OCI-LY7 (cell line): ENCODE measurements at places on chromosomes 6 and 20. TPM values are rescaled to one million over a fixed set of nuclear protein-coding genes. Genes with fewer than 3 reads are reported as not detected.

The PRL gene
- total RNA-seq, result not detected in 2 replicates

The C6orf141 gene
- total RNA-seq, result not detected in 2 replicates

The RSPO3 gene
- total RNA-seq, result not detected in 2 replicates

The FGD2 gene
- total RNA-seq, result 45.7 and 48.6 TPM in 2 replicates

The ELOVL4 gene
- not detected in 2 replicates for total RNA-seq

The DEFB119 gene
- not detected in 2 replicates for total RNA-seq

The SLC12A5 gene
- 10.3 and 11.0 TPM in 2 replicates for total RNA-seq

The OLIG3 gene
- total RNA-seq, result not detected in 2 replicates

The TNFRSF6B gene
- total RNA-seq, result 1.0 TPM in 1 of 2 replicates, not detected in the other

The HACE1 gene
- total RNA-seq, result 22.1 and 24.9 TPM in 2 replicates

GRCh38 chr20:49676581-49677291 is 36.9 kb downstream of the B4GALT5 start:
- no peak for DNase-seq

DNA sequence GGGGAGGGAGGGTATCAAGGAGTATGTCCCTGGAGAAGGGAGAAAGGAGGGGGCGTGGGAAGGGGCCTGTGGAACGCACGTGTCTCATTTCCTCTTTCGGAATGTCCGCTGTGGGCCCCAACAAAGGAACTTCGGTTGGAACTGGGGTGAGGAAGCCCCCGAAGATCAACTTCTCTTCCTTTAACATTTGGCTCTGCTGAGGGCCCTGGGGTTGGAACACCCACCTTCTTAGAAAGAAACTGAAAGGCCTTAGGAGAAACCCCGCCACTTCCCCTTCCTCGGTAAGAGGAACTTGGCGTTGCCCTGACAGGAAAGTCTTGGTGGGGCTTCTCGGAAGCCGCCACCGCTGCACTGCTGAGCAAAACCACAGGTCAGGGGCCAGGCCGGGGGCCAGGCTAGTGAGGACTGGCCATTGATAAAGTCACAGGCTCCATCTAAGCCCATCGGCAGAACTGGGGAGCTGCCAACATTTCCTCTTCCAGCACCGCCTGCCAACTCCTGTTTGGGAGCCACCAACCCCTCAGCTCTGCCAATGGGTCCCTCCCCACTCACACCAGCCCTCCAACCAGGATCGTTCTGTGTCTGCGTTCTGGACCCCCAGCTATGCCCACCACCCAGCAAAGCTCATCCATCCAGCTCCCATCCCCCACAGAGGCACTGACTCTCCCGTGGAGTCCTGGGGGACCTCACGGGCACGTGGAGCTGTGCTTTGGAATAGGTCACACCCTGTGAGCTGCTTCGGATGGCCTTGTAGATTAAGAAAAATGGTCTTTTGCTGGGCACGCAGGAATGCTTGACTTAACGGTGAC is 44.8 kb downstream of the FGD2 start:
- peak; percentile 82 for DNase-seq

DNA sequence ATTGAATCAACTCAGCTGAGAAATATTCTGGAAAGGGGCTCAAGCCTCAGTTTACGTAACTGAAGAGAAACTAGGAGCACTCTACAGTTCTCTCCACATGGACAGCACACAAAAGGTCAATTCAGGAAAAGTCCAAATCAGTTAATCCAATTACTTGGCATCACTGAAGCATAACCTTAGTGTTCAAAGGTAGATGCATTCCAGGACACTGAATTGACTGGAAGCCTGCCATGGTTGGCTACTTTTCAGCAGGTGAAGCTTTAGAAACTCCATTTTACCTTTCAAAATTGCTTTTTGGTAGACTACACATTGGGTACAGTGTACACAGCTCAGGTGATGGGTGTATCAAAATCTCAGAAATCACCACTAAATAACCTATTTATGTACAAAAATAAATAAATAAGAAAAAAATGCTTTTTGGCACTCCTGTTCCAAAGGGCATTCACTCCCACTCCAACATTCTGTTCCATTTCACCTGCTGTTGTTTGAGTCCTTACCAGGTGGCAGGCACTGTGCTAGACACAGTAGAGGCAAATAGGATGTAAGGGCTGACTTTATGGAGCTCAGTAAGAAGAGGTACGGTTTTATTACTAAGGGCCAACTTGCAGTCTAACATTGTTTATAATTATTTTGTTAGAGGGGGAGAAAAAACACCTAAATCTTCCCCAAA is 153.4 kb downstream of the FAXC start:
- no peak for DNase-seq

DNA sequence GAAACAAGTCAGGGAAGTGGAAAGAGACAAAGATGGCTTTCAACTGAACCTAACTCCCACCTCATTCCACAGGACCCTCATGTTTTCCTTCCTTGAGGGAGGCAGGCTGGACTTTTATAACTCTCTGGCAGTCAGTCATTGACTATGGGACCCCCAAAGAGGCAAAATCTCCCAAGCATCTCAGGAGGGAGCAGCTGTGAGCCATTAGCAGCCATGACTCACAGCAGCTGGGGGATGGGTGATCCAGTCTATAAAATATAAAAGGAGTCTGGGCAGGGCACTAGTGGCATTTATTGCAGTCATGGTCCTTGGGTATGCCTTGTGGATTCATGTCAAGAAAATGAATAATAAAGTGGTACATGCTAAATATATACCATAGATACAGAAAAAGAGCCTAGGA is 387.0 kb upstream of the CHD6 start:
- no peak for DNase-seq

- DNase-seq, result no peak
Observed at GRCh38 chr6:7579851-7580250, 10.1 kb upstream of the SNRNP48 start.

DNA sequence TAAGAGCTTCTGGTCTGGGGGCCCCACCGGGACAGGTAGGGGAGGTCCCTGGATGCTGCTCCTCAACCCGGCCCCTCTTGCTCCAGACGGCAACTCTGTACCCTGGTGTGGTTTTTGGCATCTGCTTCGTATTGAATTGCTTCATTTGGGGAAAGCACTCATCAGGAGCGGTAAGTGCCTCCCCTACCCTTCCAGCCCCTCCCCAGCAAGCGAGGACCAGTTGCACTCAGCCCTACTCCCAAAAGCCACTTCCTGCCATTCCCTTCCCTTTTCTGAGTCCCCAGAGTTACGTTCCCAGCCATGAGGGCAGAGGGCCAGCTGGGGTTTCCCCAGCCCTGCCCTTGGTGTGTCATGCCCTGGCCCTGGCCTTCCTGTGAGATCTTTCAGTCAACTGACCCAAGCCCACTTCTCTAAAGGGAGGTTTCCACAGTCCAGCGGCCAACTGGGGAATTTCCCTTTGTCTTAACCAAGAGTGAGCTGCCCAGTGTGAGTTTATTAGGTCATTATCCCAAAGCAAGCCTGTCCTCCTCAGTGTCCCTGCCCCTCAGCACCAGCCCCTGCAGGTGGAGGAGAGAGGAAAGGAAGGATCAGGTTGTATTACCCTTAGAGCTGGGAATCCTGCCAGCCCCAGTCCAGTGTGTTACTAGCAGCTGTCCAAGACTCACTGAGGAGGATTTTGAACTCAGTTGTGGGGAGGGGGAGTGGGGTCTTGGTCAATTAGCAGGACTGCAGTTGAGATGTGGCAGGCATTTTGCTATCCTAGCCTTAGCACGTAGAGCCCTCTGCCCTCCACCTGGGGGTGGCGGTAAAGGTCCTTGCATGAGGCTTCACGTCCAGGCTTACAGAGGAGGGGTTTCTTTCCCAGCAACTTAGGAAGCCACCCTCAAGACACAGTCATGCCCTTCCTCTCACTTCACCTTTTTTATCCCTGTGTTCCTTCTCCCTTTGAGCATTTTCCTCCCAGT is 45.8 kb downstream of the TM9SF4 start:
- DNase-seq, result peak; percentile 57

GRCh38 chr20:36030149-36030548 is 61.8 kb downstream of the CNBD2 start:
- DNase-seq, result no peak

DNA sequence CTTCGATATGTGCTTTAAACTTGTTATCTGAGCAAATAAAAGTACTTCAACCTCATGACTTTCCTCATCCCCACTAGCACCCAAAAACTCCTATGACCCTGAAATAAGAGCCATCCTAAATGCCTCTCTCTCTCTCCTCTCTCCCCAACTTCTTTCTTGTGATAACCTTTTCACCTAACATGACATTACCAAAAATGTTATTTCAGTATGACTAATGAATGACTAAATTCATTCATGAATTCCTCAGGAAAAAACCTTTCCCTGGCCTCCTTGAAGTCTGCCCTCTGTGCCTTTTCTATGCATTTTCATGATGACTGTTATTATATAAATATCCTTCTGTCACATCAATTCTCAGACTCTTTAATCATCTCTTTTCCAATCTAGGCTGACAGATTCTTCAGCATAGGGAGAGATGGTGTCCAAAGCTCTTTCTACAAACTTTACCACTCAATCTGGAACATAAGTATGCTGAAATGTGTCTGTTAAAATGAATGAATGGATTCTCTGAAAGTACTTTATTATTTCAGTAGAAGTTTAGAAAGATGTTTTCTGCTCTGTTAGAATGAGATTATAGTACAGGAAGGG is 114.3 kb upstream of the GGTLC1 start:
- no peak for DNase-seq

- DNase-seq, result peak; percentile 28
Observed at GRCh38 chr20:5092765-5093339, 26.9 kb downstream of the PCNA start.

- no peak for DNase-seq
Observed at GRCh38 chr6:75333676-75334200, 49.1 kb upstream of the TMEM30A start.

GRCh38 chr6:53244399-53244931 is 95.8 kb upstream of the GCM1 start:
- DNase-seq, result peak; percentile 36

GRCh38 chr20:57710841-57711240 is 1.0 kb upstream of the PMEPA1 start:
- no peak for DNase-seq

- DNase-seq, result peak; percentile 76
Observed at GRCh38 chr20:62359043-62359490, 8.0 kb downstream of the LAMA5 start.

DNA sequence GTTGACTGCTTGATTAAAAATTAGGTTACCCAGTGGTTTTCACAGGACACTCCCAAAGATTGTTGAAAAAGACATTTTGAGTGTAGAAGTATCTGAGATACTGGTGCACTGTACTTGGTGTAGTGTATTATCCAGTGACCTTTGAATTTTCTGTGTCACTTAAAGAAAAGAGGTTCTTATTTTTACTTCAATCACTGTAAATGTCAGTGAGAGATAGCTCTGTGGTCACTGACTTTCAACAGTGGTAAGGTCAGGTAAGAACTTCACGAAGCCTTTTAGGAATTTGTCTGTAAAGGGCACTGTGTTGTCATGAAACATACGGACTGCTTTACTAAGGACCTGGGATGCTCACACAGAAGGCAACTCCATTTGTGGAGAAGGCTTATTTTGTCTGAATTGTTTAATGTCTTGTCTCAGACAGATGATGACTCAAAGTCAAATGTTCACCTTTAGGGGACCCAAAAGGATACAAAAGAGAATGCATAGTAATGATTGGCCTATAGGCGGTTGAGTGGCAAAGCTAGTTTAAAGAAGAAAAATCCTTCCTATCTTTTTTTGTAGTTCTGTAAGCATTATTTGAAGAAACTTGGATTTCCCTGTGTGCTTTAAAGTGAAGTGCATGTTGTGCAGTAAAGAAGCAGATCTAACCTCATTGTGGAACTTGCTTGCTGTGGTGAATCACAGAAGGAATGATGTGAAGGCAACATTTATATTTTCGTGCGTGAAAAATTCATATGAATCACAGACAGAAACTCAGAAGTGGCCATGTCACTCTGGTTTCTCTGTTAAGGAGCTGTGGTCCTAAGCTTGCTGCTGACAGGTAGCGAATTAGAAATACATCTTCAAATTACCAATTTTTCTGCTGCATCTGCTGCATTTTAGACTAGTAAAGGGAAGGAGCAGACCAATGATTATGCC is 47.3 kb downstream of the ZFAND3 start:
- no peak for DNase-seq

GRCh38 chr6:24949020-24949569 is 13.3 kb upstream of the RIPOR2 start:
- DNase-seq, result peak; percentile 71

- DNase-seq, result no peak
Observed at GRCh38 chr20:41526327-41526726, 91.8 kb downstream of the CHD6 start.

DNA sequence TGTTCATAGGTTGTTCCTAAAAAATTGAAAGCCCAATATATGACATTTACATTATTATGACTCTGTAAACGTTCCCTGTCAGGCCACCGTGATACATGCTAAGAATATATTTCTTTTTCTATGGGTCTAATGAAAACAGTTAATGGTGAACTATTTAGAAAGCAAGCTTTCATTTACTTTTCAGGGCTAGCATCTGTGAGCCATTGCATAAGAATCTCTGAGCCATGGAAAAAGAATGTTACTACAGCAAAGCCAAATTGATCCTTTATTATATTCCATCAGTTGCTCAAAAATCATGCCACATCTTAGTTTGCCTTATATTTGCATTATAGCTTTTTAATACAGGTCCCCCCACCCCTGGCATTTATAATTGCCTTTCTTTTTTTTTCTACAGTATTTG is 275.5 kb downstream of the ZFAND3 start:
- DNase-seq, result no peak

GRCh38 chr6:85679445-85680123 is 36.9 kb upstream of the SYNCRIP start:
- DNase-seq, result peak; percentile 28

- DNase-seq, result no peak
Observed at GRCh38 chr6:82909551-82909950, 156.1 kb downstream of the UBE3D start.

- DNase-seq, result no peak
Observed at GRCh38 chr6:23620911-23621401, 505.1 kb upstream of the NRSN1 start.

- no peak for DNase-seq
Observed at GRCh38 chr6:104625536-104625935, 234.2 kb downstream of the HACE1 start.

DNA sequence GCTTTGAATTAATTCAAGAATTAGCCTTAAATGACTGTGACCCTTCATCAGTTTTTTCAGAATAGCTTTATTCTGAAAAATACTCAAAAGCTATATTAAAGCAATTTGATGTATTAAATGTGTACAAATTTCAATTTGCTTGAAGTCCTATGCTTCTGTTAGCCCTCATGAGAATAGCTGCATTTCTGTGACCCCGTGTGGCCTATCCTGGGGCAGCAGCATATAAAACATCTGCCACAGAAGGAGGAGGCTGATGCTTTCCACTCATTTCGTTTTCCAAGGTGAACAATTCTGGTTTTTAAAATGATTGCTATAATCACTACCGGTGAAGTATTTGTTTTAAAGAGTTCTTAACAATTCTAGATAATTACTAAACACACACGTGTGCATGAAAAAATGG is 360.3 kb downstream of the BTBD9 start:
- DNase-seq, result no peak

DNA sequence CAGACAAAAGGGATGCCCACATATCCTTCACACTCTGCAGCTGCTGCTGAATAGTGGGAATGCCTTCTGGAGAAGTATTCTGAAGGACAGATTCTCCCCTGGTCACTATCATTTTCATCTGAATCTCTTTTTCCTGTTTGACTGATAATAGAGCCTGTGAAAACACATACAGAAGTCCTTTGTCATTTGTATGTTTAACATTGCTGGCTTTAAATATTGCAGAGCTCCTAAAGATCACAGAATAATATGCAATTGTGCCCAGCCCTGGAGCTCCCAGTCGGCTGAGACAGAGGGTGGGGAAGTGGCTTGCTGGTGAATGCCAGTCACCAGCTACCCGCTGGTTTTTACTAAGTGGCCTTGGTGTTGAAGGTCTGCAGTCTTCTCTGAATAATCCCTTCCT is 272.3 kb downstream of the SYNE1 start:
- no peak for DNase-seq

- peak; percentile 65 for DNase-seq
Observed at GRCh38 chr6:166308033-166308768, at the start of gene PRR18. Gene PRR18, minus strand, starts transcription at chr6:166308392. Its CDS starts 250 bp downstream, at chr6:166308142.
